ENCODE measurements at places on chromosomes 12 and 14.

GRCh38 chr12:30169839-30170591 is 386.3 kb upstream of the TMTC1 start:
- DNase-seq: no peak

- no peak for DNase-seq
Measured at GRCh38 chr12:65994318-65994717, 136.2 kb downstream of the LLPH start.

DNA sequence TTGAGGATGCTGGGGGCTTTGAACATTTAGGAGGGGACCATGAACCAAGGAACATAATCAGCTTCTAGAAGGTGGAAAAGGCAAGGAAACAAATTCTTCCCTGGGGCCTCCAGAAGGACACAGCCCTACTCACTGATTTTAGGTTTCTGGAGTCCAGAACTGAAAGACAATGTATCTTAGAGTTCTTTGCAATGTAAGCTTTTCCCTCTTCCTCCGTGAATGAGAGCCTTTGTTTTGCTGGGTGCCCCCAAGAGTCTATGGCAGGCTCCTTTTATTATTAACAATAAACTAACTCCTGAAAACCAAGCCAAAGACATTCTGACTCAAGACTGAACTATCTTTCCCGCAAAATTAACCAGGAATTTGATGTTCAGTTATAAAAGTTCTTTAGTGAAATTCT is 204.1 kb downstream of the STXBP6 start:
- no peak for DNase-seq

- DNase-seq: no peak
Measured at GRCh38 chr14:33363682-33364081, 425.0 kb downstream of the NPAS3 start.

Measured in activated CD8-positive, alpha-beta memory T cell treated with anti-CD3 and anti-CD28 coated beads for 1 hour (primary cell).